ENCODE measurements at places on chromosomes 4 and X.

- no peak for DNase-seq
Measured at GRCh38 chr4:82639971-82640370, 78.2 kb upstream of the TMEM150C start.

- DNase-seq: no peak
Measured at GRCh38 chrX:33415459-33415858, 204.1 kb upstream of the DMD start.

DNA sequence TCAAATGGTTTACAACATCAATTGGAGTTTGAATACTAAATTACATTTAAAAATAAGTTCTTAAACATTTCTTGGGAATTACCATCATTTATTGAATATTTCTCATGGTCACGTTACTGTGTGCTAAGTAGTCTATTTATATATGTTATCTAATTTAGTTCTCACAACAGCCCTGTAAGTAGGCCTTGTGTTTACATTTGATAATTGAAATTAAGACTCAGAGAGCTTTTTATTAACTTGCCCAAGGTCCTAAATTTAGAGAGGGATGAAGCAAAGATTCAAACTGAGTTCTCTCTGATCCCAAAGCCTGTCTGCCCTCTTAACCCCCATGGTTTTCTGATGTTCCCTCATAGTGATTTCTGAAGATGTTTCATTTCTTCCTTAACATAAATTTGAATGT is 103.7 kb downstream of the CEP135 start:
- no peak for DNase-seq

- DNase-seq: no peak
Measured at GRCh38 chr4:2942532-2943363, 20.5 kb downstream of the NOP14 start.

DNA sequence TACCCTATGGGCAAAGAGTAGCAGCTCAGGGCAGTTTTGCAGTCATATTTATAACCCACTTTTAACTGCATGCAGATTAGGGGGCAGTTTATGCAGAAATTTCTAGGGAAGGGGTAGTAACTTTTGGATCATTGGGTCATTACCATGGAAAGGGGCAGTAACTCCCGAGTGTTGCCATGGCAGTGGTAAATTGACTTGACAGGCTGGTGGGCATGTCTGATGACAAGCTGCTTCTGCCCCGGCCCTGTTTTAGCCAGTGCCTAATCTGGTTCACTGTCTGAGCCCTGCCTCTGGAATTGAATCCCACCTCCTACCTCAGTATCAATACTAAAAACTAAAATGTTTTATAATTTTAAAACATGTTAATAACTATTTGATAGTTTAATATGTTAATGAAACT is 362.1 kb upstream of the ATOH1 start:
- DNase-seq: no peak

DNA sequence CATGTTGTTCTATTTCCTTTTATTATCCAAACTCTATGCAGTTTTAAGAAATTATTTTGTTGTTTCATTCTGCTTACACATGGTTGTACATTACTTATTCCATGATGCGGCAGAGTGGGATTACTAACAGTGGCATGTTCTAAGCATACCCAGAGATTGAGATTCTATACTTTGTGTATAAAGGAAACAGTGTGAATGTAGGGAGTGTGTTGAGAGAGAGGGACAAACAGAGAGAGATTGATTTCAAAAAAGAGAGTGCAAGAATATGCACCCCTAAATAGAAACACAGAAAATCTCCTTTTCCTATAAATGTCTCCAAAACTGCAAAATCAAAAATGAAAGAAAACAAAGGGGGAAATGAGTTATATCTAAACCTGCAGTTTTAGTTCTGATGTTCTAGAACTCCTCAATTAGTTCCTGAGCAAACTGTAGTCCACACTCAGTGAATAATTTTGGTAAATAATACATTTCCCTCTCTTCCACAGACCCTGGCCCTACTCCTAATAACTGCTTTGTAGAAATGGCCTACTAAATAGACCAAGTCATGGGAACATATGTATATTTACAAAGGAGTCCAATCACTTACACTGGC is 31.0 kb downstream of the SLC9B1 start:
- no peak for DNase-seq

- DNase-seq: no peak
Measured at GRCh38 chr4:13176741-13177142, 307.4 kb downstream of the RAB28 start.

Measured in activated CD4-positive, CD25-positive, alpha-beta regulatory T cell (primary cell).